CD4-positive, alpha-beta T cell treated with Interleukin-6 at 100 ng/mL for 8 hours (primary cell): ENCODE measurements at places on chromosomes 7 and 10.

DNA sequence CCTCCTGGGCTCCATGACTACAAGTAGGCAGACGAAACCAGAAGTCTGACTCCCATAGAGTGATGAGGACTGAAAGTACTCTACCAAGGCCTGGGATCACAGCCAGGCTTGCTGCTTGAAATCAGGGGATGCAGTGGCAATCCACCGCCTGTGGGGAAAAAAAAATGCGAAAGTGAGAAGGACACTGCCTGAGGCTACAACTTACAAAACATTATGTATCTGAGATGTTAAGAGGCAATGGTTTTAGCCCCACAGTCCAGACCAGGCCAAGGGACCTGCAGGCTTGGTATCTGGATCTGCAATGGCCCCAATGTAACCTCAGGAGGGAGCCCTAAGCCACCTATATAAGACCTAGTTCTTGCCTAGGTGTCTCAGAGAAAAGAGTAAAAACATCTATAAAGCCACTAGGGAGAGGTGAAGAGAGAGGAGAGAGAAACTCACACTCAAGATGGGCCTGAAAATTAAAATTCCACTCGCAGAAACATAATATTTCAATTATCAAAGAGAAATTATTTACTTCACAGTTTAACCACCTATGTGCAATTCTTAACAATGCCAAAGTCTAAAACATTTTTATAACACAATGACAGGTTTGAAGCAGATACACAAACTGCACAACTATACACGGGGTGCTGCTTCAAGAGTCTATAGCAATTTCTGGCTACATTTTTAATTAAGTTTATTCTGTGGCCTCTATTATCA lies 13.9 kb downstream of the DNAJC1 start:
- peak; percentile 9 for DNase-seq

- no peak for DNase-seq
Measured at GRCh38 chr7:142451817-142452216, 194.0 kb upstream of the PRSS58 start.

- no peak for DNase-seq
Measured at GRCh38 chr7:112225006-112225405, 18.5 kb downstream of the ZNF277 start.

- no peak for DNase-seq
Measured at GRCh38 chr7:137656850-137657232, 189.9 kb downstream of the DGKI start.

DNA sequence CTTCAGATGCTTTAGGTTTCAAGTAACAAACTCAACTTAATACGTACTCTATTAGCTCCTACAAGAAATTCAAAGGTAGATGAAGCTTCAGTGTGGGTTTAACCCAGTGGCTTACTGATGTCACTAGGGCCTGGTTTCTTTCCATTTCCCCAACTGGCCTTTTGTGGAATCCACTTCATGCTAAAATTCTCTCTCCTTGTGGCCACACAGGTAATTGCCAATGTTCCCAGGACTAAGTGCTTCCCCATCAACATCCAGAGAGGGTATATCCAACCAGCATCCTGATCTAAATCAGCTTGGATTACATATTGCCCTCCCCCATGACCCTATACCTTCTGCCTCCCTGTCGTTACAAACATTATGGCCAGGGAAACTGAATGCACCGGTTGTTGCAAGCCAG lies 10.7 kb downstream of the FBXL13 start:
- DNase-seq: no peak

DNA sequence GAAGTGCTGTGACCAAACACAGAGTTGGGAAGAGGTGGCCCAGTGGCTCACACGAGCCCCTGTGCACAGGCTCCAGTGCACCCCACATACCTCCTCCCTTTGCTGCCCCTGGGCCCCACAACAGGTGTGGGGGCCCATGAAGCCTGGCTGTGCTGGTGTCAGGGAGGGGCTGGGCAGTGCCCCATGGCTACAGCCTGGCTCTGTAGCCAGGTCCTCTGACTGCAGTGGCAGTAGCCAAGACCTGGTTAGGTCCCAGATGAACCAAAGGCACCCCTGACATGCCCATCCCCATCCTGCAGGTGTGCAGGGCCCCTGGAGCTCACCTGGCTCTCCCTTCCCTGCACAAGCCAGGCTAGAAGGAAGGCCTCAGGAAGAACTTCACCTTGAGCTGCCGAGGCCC lies 176.3 kb downstream of the GRID1 start:
- DNase-seq: no peak

DNA sequence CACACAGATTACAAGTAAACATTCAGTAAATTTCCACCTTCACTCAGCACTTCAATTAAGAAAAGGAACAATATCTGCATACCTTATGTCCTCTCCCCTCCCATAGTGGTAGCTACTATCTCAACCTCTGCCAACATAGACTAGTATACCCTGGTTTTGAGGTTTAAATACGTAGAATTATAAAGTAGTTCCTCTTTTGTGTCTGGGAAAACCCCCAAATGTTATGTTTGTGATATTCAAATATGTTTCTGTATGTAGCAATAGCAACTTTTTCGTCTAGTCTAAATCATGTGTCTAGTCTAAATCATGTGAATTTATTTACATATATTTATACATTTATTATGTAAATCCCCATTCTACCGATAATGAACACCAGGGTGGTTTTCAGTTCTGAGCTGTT lies 13.2 kb upstream of the CAMK2B start:
- DNase-seq: no peak

GRCh38 chr7:9870674-9871073 lies 1103.0 kb upstream of the PHF14 start:
- no peak for DNase-seq

DNA sequence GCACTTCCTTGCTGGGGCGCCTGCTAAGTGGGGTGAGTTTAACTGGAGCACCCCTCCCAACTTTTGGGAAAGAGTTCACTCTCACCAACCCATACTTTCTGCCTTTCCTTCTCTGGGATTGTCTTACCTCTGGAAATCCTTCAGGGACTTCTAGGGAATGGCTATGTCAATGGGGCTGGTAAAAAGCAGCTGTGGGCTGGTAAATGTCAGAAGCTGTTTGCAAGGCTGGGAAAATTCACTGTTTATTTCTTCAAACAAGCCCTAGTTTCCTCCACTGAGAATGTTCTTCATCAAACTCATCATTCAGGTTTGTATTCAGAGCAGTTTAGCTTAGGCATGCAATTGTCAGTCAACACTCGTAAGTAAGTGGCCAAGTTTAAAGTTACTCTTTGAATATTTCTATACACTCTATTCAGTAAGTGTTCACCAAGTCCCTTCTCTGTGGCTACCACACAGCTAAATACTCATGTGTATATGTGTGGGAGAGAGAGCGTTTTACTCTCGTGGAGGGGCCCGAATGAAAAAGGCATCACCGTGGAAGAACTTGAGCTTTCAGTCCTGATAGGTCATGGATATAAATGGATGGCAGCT lies 654.8 kb downstream of the LRMDA start:
- no peak for DNase-seq

GRCh38 chr7:25308246-25308645 lies 80.0 kb upstream of the NPVF start:
- DNase-seq: no peak

- DNase-seq: no peak
Measured at GRCh38 chr7:27960415-27960814, 220.2 kb downstream of the JAZF1 start.

- DNase-seq: peak; percentile 2
Measured at GRCh38 chr10:112307358-112308124, 24.3 kb downstream of the TECTB start.

DNA sequence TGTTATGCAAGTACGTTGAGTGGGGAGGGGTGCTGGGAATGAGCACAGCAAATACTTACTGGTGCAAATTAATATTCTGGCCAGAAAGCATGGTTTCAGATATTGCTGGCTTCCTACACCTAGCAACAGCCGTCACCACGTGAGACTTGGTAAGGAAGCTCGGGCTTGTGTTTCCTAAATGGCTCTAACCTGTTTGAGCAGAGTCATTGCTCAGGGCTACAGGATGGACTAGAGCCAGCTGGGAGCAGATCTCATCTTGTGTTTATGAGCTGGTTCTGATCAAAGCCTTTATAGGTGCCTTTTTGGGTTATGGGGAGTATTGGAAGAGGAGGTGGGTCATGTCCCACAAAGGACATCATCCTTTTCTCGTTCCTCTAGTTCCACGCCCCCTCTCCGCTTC lies 200.3 kb downstream of the BUB3 start:
- no peak for DNase-seq

GRCh38 chr7:122291189-122291588 lies 13.4 kb downstream of the FEZF1 start:
- DNase-seq: no peak

DNA sequence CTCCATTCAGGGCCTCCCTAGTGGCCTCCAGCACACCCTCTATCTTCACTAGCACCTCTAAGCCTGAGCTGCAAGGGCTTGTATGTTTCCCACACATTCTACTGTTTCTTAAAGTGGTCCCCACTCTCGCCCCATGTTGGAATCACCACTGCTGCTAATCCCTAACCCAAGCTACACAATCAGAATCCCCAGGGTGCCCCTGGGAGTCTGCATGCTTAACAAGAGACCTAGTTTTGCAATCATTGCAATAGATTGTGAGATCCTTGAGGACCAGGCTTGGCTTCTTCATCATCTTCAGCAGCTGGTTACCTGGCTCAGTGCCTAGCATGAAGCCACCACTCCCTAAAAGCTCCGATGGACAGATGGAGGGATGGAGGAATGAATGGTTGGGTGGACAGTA lies 113.9 kb downstream of the MYOF start:
- no peak for DNase-seq

DNA sequence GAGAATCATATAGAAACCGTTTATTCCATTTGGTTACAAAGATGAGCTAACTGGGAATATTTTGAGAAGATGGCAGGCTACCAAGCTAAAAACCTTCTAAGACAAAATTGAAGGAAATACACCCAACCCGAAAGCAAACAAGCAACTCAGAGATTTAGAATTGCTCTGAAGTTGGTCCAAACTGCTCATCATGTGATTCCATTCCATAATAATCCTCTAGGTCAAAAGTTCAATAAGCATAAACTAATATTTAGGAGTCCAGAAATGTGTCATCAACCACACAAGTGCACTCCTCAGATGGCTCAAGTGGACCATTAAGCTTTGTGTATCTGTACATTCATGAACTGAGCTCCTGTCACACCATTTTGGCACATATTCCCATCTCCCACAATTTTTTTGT lies 28.7 kb downstream of the DGKI start:
- no peak for DNase-seq

GRCh38 chr7:108589874-108590273 lies 20.2 kb downstream of the DNAJB9 start:
- no peak for DNase-seq

- DNase-seq: no peak
Measured at GRCh38 chr10:111295788-111296187, 219.0 kb downstream of the ADRA2A start.

GRCh38 chr10:76029782-76030181 lies 598.4 kb downstream of the LRMDA start:
- DNase-seq: no peak

GRCh38 chr7:14288701-14289100 lies 299.2 kb upstream of the ETV1 start:
- DNase-seq: no peak

DNA sequence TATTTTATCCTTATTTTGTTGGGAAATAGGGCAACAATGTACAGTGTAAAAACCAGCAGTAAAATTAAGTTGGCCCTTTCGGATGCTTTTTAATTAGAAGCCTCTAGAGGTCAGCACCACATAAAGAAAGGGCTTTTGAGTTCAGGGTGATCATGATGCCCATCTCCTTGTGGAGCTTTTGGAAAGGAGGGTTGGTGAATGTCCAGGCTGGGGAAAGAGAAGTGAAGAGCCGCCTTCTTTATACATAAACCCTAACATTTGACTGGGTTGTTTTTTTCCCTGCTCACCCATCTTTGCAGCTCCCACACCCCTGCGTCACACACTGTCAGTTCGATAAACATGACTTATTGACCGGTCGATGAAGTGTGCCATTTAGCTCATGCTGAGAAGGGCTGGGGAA lies 29.8 kb downstream of the MTURN start:
- no peak for DNase-seq

DNA sequence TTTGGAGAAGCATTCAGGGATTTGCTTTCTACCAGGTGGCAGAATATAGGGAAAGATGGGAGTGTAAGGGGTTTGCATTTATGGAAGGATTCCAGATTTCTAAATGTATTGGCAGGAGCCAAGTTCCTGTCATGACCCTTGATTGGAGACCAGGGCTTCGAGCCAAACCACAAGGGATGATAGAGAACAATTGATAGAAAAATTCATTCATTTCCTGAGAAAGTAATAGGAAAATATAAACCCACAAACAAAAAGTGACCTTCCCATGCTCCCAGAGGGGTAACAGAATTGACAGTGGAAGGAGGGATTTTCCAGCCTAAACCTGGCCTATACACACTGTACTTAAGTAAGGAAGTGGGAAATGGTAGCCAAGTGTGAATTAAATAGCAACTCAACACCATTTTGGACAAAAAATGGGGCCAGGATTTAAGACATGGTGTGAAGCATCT lies 22.4 kb upstream of the IFIT2 start:
- no peak for DNase-seq

GRCh38 chr7:22127835-22128527 lies 182.3 kb upstream of the CDCA7L start:
- DNase-seq: no peak

- no peak for DNase-seq
Measured at GRCh38 chr10:129047600-129047999, 419.4 kb upstream of the MGMT start.

DNA sequence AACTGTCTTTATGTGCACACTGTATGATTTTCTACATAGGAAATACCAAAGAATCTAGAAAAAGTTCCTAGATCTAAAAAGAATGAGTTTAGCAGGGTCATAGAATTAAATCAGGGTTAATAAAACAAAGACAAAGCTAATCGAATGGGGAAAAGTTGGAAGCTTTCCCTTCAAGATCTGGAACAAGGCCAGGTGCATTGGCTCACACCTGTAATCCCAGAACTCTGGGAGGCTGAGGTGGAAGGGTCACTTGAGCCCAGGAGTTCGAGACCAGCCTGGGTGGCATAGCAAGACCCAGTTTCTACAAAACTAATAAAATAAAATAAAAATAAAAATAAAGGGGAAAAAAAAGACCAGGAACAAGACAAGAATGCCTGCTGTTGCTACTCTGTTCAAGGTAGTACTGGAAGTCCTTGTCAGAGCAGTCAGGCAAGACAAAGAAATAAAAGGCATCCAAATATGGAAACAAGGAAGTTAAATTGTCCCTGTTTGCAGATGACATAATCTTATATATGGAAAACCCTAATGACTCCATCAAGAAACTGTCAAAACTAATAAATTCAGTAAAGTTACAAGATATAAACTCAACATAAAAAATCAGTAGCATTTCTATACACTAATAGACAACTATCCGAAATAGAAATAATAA lies 76.1 kb upstream of the RHEB start:
- no peak for DNase-seq

DNA sequence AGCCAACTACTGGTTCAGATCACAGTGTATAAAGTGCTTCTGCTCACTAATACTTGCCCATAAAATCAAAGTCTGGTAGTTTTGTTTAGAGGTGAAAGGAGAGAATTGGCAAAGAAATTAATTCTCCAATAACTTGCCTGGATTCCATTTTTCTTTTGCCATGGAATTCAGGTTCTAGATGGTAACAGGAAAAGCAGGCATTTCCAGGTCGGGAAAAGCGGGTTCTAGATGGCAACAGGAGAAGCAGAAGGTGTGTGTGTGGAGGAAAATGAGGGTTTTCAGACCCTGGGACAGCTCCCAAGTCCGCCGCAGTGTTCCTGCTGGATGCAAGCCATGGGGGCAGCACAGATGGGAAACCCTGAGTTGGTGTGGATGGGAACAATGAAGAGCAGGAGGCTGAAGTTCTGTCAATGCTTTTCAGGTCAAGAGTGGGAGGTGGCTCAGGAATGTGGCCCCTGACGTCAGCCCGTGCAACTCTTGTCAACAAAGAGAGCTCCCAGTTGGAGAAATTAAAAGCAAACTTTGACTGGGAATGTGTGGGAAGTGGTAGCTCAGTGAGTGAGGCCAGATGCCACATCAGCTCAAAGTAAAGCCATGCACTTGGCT lies 696.7 kb downstream of the LRMDA start:
- no peak for DNase-seq
